Thoracic aorta (tissue), 2 donors: ENCODE measurements at places on chromosomes 7 and 10. TPM values are rescaled to one million over a fixed set of nuclear protein-coding genes. Genes with fewer than 3 reads are reported as not detected.

DNA sequence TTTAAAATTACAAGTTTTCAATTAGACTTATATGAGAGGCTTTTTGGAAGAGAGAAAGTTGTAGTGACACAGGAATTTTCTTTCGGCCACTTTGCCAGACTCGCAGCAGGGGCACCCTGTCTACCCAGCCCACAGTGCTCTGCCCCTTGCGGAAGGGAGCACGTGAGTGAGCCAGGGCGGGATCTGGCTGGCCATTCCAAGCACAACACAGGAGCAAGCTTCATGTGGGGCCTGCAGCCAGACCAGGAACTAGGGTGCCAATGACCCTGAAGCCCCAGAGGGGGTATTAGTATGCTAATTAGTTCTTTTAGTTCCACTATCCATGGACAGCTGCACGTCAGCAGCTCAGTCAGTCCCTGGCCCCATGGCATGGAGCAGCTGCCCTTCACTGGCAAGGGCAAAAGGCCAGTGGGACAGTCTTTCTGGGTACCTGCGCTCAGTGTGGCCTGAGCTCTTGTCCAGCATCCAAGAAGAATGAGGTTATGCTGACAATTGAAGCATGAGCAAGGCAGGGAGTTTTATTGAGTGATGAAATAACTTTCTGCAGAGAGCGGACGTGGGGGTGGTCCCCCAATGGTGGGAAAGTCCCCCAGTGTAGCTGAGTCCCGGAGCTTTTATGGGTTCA lies 251.1 kb upstream of the CSTF2T start:
- no peak for DNase-seq

GRCh38 chr10:7185367-7185690 lies 225.5 kb downstream of the SFMBT2 start:
- DNase-seq = no peak

GRCh38 chr7:7731732-7732131 lies 13.3 kb upstream of the RPA3 start:
- no peak for DNase-seq

- DNase-seq = no peak
These were observed 101.2 kb downstream of the GRB10 start for GRCh38 chr7:50681432-50682045.

DNA sequence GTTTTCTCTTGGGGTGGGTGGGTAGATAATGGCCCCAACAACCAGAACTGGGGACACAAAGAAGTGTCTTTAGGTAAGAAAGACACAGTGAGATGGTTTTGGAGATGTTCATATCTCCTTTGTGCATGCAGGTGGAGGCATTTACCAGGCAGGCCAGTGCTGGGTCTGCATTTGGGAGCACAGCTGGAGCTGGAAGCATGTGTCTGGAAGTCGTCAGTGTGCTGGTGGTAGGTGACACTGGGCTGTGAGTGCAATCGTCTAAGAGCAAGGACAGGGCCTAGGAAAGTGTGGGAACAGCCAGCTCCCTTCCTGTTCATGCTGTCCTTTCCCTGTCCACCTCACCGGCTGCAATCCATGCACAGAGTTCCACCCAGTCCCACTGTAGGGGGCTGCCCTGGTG lies 88.3 kb upstream of the ZNF32 start:
- no peak for DNase-seq

- DNase-seq = no peak
These were observed 24.6 kb downstream of the VSIR start for GRCh38 chr10:71748671-71749191.

- no peak for DNase-seq
These were observed 632.5 kb upstream of the ANKRD30A start for GRCh38 chr10:36492590-36493515.

DNA sequence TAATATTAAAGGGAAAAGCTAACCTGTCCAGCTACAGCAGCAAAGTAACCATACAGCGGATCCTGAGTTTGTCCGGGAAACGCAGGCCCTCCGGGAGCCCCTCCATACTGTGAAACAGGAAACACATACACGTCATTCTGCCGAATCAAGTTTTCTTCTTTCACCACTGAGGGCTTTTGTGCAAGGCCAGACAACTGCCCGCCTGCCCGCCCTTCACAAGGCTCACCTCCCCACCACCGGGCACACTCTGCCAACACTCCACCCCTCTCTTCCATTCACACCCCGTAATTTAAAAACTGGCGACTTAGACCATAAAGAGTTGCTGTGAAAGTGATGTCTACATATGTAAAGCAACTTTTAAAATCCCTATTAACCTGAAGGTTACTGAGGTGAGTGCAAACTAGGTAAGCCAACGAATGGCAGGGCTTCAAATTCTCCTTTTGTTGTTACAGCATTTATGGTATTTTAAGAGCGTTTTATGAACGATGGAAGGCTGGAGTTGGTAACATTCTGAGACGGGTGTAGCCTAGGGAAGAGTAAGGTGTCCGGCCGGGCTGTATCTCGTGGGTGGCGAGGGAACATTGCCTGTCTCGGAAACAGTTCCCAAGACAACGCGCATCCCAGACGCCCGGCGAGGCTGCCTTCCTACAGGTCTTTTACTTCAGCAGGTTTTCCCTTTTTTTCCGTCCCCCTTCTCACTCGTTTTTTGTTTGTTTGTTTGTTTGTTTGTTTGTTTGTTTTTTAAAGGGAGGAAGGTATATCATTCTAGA lies 817 bp downstream of the SRI start:
- DNase-seq = no peak

GRCh38 chr10:70232859-70233108 lies 445 bp downstream of the PPA1 start:
- no peak for DNase-seq

DNA sequence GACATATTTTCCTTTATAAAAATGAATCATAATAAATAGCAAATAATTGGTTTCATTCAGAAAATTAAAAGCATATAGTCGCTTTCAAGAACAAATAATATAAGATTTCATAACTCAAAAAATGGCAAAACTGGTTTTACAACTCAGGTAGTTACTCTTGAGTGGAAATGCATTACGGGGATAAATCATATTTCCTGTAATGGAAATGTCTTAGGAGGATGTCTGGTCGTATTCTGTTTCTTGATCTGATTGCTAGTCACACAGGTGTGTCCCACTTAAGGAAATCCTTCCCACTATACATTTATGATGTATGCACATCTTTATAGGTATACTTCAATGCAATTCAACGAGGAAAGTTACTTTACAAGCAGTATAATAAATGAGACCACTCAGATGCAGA lies 20.7 kb downstream of the NRAP start:
- no peak for DNase-seq

- no peak for DNase-seq
These were observed 5.4 kb upstream of the SUV39H2 start for GRCh38 chr10:14873090-14873760.

DNA sequence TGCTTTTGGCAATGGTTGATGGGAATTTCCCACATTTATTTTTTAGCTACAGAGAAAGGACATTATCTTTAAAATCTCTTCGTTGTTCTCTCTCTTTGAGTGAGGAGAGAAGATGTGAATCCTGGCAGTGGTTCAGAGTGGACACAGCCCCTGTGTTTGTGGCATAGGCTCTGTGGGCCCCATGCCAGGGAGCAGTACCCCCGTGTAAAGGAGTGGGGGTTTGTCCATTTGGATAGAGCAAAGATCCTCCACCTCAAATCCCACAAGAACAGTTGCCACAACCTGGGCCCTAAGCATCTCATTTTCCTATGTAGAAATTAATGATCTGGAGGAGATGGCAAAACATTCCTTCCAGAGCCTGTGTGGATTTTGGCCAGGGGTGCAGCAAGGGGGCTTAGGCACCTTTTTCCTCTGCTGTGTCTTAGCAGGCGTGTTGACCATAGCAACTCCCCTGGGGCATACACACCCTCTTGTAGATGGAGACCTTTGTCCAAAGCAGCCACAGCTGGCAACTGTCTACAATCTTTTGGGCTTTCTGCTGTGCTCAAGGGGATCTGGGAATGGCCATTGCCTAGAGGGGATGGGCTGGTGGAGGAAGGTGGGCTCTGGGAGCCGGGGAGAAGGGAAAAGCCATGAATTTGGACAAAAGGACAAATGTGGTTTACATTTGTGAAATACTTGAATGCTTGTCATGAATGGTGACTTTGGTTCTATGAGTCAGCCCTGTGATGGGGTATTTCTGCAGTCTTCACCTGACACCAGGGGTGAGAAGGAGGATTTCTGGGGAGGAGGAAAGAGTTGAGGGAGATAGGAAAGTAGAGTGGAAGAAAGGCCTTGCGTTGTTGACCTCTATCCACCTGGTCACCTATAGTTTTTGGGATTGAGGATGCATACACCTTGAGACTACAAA lies 92.0 kb downstream of the TCF7L2 start:
- DNase-seq = no peak

- no peak for DNase-seq
These were observed 18.5 kb downstream of the ELFN1 start for GRCh38 chr7:1688542-1688941.

GRCh38 chr7:55778631-55779030 lies 83.9 kb downstream of the SEPTIN14 start:
- DNase-seq = no peak

- DNase-seq = no peak
These were observed 1151.1 kb downstream of the TYW1 start for GRCh38 chr7:68147614-68148238.

DNA sequence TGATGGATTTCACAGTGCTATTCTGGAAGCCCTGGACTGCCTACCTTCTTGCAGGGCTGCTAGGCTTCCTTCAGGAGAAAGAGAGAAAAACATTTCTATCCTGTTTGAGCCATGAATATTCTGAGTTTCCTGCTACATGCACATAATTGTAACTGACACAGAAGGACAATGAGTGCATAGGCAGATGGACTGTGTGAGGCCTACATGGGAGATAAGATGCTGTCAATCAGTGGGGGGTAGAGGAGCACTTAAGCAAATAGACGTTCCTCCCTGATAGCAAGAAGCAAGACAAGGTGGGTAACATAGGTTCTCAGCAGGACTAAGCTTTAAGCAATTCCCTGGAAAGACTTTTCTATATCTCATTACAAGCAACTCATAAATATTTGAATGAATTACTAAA lies 11.6 kb downstream of the ALDH18A1 start:
- no peak for DNase-seq

DNA sequence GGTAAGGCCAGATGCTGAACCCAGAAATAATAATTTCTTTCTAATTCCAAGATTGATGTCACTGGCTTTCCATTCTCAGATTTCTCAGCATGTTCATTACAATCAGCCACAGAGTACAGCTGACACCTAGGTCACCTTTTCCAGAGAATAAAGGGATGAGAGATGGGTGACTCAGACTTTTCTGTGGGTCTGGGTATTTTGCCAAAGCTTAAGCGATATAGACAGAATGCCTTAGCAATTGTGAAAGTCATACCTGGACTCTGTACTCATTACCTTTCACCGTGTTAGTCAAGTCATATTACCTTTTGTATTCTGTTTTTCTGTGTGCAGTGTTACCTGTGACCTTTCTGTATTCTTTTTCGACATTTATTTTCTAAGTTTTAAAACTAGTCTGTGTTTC lies 10.6 kb upstream of the PRTFDC1 start:
- no peak for DNase-seq

Gene CARD11
- 4.4 TPM for total RNA-seq

Gene CTAGE4
- total RNA-seq = 5.8 TPM

Gene GHRHR
- not detected for total RNA-seq

Gene GPC2
- 1.8 TPM for total RNA-seq

Gene ABCB1
- total RNA-seq = 10.6 TPM

Gene SPDYE2B
- total RNA-seq = not detected

Gene PON3
- total RNA-seq = not detected

Gene SEM1
- 11.1 TPM for total RNA-seq

Gene INMT
- 137 TPM for total RNA-seq
